ENCODE measurements at places on chromosomes 1 and 21.

DNA sequence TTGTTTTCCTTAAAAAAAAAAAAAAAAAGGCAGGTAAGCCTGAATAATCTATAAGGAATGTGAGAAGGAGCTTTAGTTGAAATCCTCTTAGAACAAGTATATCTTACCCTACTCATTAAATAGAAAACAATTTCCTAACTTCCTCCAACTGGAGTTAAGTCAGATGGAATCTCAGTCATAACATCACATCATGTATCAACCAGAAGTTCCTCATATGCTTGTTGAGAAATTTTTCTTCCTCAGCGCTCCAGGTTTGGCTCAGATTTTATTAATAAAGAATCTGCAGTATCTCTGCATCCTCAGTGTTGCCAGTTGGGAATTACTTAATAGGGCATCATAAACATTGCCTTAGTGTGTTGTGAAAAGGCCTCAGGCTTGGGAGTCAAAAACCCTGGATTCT lies 37.6 kb downstream of the DUSP10 start:
- no peak for DNase-seq

DNA sequence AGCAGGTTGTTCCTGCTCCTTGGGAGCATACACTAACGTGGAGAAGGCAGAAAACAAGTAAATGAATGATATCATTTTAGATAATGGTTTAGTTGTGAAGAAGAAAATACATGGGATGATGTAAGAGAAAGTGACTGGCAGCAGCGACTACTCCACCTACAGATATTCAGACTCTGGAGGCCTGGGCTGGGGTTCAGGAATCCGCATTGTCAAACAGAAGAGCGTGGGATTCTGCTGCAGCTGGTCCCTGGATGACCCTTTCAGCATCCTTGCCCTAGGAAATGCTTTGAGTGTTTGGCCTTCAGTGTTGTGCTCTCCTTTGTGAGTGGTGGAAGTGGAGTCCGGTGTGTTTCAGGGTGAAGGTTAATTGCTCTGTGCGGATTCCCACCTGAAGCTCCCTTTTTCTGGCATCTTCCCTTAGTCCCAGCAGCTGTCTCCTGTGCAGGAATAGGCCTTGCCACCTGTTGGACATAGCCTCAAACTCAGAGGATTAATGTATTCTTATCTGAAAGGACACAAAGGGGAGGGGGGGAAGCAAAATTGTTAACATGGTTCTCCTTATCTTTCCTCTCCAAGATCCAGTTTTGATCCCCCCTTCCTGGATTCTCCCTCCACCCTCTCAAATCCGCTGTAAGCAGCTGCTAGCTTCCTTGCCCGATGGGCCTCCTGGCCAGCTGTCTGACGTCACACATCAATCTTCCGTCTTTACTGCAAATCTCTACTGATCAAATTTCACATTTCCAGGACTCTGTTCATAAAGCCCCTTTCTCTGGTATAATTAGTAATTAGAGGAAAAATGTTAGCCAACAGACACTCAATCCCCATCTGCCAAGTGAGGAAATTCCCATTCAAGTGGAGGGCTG lies 68.3 kb upstream of the SPAG17 start:
- no peak for DNase-seq

DNA sequence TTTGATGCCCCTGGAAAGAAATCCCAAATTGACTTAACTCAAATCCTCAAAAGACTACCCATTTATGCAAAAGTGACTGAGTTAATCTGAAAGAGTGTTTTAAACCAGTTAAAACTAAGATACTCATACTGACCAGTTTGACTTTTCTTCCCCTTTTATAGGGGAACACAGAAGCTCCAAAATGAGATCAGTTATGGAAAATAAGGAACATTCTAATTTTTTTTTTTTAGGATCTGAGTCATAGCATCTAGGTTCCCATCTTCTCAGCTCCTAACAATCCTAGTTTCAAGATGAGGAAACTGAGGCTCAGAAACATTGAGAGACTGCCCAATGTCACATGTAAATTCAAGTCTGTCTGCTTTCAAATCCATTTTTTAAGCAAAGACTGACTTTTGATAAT lies 231.1 kb upstream of the RUNX1 start:
- no peak for DNase-seq

DNA sequence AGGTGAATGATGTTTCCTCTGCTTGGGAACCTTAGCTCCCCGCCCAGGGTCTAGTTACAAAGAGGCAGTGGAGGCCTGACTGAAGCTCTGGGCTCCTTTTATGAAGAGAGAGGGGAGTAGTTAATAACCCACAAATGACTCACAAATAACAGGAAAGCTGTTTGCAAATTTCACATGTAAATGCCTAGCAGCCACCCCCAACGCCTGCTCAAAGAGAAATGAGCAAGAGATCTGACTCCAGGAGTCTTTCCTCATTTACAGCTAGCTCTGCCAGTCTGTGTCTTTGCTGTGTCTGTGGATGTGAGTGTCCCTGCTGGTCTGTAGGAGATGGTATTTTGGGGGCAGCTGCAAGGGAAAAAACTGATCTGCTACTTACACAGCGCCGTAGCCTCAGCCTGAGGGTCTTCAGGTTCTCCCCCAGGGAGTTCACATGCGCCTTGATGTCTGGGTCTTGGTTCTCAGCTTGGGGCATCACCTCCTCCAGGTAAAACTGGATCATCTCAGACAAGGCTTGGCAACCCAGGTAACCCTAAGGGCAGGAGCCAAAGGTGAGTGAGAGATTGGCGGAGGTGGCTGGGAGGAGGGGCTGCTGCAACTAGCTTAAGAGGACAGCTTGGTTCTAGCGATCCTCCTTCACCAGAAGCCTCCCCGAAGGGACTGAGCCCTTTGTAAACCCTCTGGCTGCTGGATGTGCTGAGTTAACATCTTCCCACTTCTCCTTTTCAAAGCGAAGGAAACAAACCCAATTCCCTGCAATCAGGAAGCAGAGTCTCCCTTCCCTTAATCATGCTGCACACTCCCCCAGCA lies at the start of gene IL19:
IL19 (plus strand) TSS at position 243 of the 807 bp plus-strand sequence. CDS start 65,890 bp downstream, outside the sequence.
- no peak for DNase-seq

- no peak for DNase-seq
These were observed 14.8 kb downstream of the MFSD2A start for GRCh38 chr1:39969531-39970270.

- no peak for DNase-seq
These were observed 58.2 kb downstream of the TGFB2 start for GRCh38 chr1:218403300-218403699.

GRCh38 chr1:69911301-69911801 lies 294.0 kb downstream of the LRRC40 start:
- DNase-seq: peak; percentile 80

- DNase-seq: no peak
These were observed 11.0 kb upstream of the KCNAB2 start for GRCh38 chr1:6034750-6035096.

GRCh38 chr1:145963265-145964019 lies 933 bp downstream of the ANKRD34A start:
- DNase-seq: no peak

DNA sequence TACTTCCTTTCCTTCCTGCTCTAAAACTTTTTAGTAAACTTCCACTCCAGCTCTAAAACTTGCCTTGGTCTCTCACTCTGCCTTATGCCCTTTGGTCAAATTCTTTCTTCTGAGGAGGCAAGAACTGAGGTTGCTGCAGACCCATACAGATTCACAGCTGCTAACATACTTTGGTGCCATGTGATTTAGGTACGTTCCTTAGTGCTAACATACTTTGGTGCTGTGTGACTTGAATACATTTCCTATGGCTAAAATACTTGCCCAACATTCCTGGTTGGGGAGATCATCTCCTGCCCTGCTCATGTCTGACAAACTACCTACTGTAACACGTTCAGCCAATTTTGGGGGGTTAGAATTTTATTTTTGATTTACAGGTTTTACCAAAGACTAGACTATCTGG lies 6.8 kb upstream of the ZBTB40 start:
- DNase-seq: no peak

GRCh38 chr21:45270306-45270821 lies 17.3 kb downstream of the POFUT2 start:
- DNase-seq: no peak

DNA sequence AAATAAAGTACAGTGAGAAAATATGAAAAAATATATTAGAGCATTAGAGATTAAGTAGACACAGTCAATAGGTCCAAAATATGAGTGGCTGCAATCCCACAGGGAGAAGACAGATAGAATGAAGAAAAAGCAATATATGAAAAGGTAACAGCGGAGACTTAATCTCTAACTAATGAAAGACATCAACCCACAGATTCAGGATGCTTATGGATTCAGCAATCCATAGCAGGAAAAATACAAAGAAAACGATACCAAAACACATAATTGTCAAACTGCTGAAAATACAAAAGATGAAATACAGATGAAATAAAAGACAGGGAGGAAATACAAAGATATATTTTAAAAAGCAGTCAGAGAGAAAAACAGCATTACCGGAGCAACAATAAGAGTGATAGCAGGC lies 56.7 kb upstream of the SLFNL1 start:
- no peak for DNase-seq

DNA sequence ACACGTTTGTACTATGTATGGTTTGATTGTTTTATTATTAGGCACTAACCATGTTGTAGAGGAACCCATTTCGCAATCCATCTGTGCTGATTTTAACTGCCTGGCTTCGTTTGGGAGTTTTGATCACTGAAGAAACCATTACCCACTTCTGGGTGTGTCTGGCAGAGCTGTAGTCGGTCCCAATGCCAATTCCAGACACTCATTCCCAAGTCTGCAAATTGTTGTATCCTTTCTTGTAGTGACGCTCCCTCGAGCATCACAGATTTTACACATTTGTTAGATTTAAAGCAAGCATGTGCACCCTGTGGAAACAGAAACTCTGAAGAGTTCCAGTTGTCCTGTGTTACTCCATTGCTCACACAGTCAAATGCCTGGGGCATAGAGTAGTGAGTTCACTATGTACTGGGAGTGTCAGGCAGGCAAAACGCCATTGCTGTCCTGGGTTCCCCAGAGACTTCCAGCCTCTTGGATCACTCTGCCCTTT lies 31.0 kb upstream of the EFCAB14 start:
- no peak for DNase-seq

GRCh38 chr1:151428068-151428467 lies 28.7 kb downstream of the PSMB4 start:
- DNase-seq: no peak

GRCh38 chr1:234302354-234302962 lies 70.8 kb upstream of the COA6 start:
- DNase-seq: no peak

DNA sequence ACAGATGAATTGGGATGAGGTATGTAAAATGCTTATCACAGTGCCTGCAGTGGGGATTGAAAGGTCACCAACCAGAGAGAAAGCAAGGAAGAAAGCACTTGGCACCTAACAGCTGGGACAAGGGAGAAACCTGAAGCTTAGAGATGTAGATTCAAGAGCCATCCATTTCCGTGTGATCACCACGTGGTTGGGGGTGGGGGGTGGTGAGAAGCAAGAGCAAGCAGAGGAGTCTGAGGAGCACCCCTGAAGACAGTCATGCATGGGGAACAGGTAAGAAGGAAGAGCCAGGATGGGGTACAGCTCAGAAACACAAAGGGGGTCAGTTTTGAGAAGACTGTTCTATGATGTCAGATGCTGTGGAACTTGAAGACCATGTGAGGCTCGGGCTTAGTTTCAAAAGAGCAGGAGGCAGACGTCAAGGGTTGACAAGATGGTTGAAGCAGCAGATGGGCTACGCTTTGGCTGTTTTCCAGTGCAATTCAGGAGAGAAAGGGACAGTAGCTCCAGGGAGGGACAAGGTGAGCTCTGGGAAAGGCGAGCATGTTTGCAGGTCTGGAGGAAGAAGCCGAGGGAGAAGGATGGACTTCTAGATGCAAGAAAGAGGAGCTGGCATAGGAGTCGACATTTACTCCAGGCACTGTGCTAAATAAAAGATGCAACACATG lies 17.4 kb downstream of the KANK4 start:
- no peak for DNase-seq

GRCh38 chr1:52574594-52574993 lies 21.7 kb upstream of the TUT4 start:
- peak; percentile 85 for DNase-seq

DNA sequence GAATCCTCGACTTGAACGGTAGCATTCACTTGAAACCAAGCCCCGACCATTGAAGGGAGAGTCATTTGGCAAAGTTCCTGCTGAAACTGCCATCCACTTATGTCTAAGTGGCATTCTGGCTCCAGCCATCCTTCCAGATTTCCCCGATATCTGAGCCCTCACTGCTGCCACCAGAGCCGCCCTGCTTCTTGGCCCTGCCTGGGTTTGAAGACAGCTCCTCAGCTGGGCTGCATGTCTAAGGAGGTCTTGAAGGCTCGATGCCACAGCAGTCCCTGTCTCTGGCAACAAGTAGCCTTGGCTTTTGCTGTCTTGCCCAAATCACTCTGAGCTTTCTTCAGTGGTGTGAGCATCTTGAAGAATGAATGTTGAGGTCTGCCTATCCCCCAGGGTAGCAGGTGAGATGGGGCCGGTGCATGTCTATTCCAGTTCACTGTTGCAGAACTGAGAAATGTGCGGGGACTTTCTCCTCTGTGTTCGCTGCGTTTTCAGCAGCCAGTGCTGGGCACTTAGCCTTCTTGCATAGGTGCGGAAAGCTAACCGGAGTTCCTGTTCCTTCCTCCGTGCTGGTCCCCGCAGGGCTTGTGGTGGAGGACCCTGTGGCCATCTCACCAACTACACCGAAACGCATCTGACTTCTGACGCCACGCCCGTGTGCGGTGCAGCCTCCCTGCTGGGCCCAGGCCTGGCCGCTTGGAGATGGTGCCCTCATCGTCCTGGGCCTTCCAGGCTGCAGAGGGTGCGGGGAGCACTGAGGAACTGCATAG lies 29.2 kb downstream of the MAN1C1 start:
- DNase-seq: no peak

DNA sequence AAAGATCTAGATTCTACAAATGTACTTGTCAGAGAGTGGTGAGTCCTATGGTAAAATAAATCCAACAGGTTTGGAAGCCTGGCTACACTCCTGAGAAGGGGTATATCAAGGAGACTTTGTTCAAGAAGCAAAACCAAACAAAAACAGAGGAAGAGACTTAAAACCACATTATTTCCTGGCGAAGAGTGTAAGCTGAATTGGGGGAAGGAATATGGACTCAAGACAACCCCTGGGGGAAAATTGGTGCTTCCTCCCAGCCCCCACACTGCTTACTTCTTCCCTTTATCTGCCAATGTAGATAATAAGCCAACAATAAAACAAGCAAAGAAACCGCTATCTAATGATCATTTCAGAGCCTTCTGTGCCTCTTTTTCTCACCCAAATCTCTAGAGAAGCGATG lies 48.4 kb upstream of the ZBTB18 start:
- DNase-seq: no peak

GRCh38 chr1:179984101-179984500 lies 29.5 kb downstream of the CEP350 start:
- DNase-seq: no peak

DNA sequence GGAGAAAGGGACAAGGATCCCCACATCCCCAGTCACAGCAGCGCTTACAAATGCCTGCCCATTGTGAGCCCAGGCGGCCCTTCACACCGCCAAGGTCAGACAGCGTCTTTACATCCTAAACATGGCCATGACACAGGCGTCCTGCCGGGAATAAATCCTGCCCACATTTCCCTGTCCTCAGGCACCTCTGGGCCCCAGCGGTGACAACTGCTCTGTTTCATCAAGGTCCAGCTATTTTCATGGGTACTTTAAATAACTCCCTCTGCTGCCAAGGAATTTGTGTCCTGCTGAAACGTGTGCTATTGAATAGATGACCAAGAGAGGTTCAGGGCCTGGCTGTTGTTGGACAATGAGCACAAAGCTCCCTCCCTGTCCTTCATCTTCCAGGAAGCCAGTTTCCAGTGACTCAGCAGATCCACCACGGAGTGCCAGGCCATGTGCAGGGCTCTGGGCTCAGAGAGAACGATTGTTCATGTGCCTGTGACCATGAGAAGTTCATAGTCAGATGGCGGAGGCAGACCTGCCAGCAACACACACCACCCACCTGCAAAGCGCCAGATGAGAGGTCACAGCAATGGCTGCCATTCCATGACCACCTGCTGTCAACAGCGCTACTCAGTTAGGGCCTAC lies 195.8 kb downstream of the MATN1 start:
- DNase-seq: no peak
